ENCODE measurements at places on chromosomes 6 and 20.

DNA sequence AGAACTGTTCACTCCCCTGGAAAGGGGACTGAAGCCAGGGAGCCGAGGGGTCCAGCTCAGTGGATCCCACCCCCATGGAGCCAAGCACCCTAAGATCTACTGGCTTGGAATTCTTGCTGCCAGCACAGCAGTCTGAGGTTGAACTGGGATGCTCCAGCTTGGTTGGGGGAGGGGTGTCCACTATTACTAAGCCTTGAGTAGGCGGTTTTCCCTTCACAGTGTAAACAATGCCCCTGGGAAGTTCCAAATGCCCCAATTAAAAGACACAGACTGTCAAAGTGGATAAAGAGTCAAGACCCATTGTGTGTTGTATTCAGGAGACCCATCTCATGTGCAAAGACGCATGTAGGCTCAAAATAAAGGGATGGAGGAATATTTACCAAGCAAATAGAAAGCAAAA, 150.2 kb downstream of the LPA start:
- no peak for DNase-seq

- DNase-seq, result no peak
Observed at GRCh38 chr6:122429323-122429722, 29.9 kb downstream of the HSF2 start.

GRCh38 chr6:71707059-71707458, 179.3 kb upstream of the RIMS1 start:
- DNase-seq, result no peak

DNA sequence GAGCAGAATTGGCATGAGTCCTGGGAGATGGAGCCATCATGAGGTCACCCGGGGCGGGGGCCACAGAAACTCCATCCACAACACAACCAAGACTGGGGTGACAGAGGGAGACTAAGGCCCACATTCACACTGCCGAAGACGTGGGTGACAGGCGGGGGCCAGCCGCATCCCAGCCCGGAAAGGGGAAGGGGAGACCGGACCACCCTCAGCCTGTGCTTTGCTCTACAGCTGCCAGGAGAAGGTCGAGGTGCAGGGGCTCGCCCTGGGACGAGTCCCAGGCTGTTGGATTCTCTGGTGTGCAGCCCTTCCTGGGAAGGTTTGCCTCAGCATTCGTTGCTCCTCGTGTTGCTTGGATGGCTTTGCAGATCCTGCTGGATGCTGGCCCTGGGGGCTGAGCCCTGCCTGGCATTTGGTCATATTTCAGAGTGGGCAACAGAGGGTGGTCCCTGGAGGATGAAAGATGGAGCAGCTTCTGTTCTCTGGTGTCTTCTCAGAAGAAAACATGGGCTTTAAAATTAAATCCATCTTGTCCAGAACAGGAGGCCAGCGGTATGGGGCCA, 328.9 kb downstream of the TAF4 start:
- no peak for DNase-seq

GRCh38 chr20:23294671-23295070, 55.9 kb upstream of the NXT1 start:
- DNase-seq, result no peak

GRCh38 chr6:136317021-136317694, 27.5 kb upstream of the BCLAF1 start:
- DNase-seq, result no peak

DNA sequence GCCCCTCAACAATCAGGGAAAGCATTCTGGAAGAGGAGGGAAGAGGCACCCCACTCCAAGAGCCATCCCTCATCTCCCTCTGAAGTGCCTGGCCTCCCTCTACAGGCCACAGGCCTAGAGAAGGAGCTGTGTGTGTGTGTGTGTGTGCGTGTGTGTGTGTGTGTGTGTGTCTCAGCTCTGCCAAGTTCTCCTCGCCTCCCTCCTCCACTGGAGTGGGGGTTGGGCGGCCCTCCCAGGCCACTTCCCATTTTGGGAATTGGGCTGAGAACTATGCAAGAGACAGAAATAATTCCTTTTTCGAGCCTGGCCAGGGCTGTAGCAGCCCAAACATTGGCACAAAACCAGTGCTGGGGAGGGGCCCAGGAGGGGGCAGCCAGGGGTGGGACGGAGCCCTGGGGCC, 35.7 kb downstream of the KCNB1 start:
- DNase-seq, result no peak

GRCh38 chr20:55472704-55473103, 532.6 kb downstream of the CBLN4 start:
- DNase-seq, result no peak

- no peak for DNase-seq
Observed at GRCh38 chr6:169577974-169578373, 123.9 kb downstream of the WDR27 start.

- no peak for DNase-seq
Observed at GRCh38 chr6:166006900-166007301, 160.8 kb downstream of the TBXT start.

- DNase-seq, result no peak
Observed at GRCh38 chr6:142332393-142333098, 30.7 kb downstream of the ADGRG6 start.

DNA sequence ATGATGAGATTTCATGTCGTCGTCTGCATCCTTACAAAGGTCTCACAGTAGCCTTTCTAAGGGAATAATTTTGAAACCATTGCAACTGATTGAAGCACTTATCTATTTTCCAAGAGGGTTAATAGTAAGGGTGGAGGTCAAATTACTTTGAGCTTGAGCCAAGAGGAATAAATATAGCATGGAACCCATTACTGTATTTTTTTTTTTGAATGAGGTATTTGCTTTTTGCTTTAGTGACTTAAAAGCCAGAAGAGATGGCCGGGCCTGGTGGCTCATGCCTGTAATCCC, 78.3 kb downstream of the SCAND1 start:
- no peak for DNase-seq

DNA sequence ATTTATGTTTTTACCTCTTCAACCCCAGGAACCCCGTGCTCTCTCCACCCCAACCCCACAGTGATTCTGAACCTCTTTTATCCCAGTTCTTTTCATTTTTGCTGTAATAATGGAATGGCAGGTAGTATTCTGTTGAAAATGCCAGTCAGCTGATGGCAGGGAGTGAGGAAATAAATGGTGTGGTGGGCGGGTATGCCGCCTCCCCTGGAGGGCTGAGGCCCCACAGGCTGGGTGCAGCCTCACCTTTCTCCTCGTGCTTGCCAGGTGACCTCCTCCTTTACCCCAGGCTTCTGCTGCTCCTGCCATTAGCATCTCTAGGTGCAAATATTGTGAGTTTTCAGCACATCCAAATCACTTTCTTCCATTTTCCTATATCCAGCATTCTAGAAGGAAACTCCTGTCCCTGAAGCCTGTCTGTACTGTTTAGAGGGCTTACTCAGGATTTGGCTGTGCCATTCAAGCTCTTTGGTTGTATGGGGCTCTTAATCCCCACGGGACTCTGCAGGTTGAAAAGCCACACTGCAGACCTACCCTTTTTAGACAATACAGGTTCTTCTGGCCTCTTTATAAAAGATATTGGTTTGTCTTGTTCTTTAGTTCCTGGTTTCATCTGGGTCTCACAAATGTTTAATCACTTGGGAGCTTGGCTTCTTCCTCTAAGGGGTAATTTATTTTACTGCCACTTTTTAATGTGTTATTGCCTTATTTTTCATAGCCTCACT, 201.8 kb downstream of the JARID2 start:
- DNase-seq, result no peak

All from cortex of kidney (tissue), 1 donor.